ENCODE measurements at places on chromosomes 11 and 22.

DNA sequence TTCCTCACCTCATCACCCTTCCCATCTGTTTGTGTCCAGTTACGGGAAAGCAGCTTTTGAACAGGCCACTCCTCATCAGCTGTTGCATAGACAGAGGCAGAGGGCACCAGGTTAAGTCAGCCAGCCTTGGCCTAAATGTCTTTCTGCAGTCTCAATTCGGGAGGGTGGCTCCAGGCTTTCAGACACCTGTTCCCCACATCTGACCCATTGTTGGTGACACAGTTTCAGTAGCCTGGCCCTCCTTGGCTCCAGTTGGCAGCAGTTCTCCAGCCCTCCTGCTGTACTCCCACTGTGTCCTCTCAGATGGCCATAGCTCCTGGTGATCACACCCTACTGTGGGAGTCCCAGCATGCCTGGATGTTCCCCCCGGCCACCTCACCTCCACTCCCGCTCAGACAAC lies 70.8 kb upstream of the MYOD1 start:
- no peak for DNase-seq

DNA sequence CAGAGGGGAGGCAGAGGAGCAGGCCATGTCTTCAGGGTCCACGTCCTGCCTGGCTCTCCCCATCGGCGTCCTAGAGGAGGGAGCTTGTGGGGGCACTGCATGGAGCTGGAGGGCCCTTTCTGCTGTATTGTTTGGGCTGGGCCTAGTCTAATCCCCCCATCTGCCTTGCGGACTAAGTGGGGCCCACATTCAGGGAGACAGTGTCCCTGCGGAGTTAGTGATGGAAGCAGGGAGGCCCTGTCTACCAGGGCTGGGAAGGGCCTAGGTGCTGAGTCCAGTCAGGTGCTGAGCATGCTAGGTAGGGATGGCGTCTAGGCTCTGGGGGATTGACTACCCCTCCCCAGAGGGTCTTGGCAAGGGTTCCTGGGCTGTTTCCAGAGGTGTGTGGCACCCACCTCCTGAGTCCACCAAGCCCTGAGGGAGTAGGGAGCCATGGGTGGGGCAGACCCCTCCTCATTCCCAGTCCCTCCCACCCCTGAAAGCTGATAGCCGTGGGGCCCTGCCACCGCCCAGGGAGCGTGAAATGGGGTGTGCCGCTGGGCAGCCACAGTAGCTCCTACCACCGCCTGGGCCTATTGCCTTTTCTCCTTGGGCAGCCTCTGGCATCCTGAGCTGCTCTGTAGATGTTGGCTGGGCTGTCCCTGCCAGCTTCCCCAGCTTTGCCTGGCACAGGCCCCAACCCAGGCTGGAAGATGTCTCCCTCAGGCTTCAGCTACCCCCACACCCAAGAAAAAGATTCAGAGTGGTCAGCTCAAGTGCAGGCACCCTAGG lies 1.9 kb upstream of the POLD4 start:
- no peak for DNase-seq

- no peak for DNase-seq
Measured at GRCh38 chr22:24002851-24003250, 2.4 kb downstream of the GSTT4 start.

- DNase-seq, result no peak
Measured at GRCh38 chr11:35275786-35276170, 136.8 kb downstream of the CD44 start.

GRCh38 chr11:116207421-116208141 lies 565.2 kb downstream of the BUD13 start:
- DNase-seq, result no peak

Data from activated T-helper 1 cell treated with anti-CD3 and anti-CD28 coated beads, Interleukin-2, amount 50 U/mL, for 16 hours (primary cell).